ENCODE measurements at places on chromosomes 12 and 14.

GRCh38 chr14:70640938-70641547 is 673 bp upstream of the TTC9 start:
- DNase-seq = peak; percentile 32

DNA sequence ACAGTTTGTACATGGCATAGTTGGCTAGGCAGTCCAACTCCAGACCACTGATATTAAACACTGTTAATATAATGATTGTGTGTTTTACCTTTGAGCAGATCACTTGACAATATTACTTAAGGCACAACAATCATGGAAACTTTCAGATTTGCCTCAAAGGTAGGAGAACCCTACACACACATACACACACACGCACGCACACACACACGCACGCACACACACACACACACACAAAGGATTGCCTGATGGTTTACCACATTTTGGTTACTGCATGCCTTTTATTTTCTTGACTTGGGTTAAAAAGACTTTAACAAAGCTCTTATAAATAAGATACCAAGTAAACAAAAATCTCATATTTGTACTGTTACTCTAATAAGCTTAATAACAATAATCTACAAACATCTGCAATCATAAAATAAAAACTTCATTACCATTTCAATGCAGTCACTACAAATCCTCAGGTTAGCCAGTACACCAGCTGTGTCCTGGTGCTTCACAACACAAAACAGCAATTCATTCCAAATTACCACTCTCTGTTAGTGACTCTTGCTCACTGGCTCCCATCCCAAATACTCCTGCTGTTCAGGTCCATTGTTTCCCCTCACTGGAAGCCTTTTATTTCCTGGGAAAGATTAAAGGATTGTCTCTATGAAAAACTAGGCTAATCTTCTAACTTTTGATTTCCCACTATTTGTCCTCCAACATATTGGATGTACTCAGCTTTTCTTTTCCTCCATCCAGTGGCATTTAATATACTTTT is 175.2 kb upstream of the ATP2B1 start:
- DNase-seq = no peak

GRCh38 chr14:26213846-26214575 is 383.8 kb downstream of the NOVA1 start:
- no peak for DNase-seq

- no peak for DNase-seq
These were observed 4.7 kb downstream of the RPL36AL start for GRCh38 chr14:49615776-49616175.

DNA sequence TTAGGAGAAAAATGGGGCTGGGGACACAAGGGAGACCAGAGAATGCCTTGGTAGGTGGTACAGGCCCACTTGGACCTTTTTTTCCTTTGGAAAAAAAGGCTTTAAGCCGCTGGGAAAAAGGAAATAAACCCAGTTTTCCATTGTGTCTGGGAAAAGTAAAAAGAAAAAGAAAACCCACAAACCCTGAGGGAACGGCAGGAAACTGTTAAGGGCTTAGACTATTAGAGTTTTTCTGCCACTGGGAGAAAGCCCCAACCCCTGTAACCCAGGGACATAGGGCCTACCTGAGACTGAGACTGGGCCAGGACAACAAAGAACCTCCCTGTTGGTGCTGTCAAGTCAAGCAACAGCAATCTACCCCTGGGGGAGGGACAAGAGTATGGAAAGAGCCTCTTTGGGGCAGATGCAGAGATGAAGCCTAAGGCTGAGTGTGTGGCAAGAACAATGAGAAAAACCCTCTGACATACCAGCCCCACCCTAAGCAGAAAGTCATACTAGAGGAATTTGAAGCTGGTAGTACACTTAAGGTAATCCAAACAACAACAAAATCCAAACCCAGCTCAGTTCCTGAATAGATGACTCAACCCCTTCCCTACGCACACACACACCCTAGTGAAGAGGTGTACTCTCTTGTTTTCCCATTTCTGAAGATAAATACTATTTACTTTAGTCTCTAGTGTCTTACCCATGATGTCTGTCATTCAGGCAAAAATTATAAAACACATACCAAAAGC is 22.8 kb downstream of the ATF1 start:
- no peak for DNase-seq

- peak; percentile 72 for DNase-seq
These were observed at the start of gene ANKRD9 for GRCh38 chr14:102509746-102510615. ANKRD9 (minus strand) TSS chr14:102509776; CDS start chr14:102507889, 1,887 bp downstream.

GRCh38 chr12:73547421-73547820 is 990.2 kb upstream of the ATXN7L3B start:
- no peak for DNase-seq

DNA sequence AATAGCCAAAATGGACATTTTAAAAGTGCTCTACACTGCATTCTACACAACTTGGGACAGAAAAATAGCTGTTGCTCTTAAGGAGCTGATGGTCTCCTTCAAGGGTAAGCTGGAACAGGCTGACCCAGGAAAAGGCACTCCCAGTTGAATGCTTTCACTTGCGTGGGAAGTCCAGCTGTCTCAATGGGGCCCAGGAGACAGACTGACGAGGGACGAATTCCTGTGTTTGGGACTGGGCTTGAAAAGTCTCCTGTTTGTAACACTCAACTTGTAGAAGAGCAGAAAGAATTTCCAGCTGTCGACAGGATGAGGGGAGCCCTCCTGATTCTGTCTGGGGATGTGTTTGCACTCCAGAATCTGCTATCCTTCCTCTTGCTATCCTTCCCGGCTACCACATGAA is 180.8 kb downstream of the ZFP36L1 start:
- no peak for DNase-seq

GRCh38 chr12:5139751-5140150 is 96.1 kb downstream of the KCNA5 start:
- no peak for DNase-seq

- DNase-seq = no peak
These were observed 9.9 kb downstream of the SOCS2 start for GRCh38 chr12:93582351-93582750.

DNA sequence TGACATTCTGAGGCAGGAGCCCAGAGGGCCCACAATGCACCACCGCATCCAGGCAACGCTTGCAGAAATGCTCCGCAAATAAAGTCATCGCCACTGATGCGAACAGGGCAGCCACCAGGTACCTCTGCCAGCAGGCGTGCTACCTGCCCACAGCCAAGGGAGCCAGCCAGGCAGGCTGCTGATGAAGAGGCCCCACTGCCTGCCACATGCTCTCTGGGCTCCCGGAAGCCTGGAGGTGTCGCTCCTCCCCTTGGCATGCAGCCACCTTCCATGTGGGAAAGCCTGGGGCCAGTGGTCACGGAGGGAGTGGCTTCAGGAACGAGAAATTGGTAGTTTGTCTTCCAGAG is 14.7 kb downstream of the GPR132 start:
- no peak for DNase-seq

- no peak for DNase-seq
These were observed 2.3 kb downstream of the TULP3 start for GRCh38 chr12:2893007-2893406.

- no peak for DNase-seq
These were observed 8.7 kb downstream of the HDAC7 start for GRCh38 chr12:47811072-47811396.

- DNase-seq = no peak
These were observed 928 bp downstream of the TBX3 start for GRCh38 chr12:114682785-114683708.

DNA sequence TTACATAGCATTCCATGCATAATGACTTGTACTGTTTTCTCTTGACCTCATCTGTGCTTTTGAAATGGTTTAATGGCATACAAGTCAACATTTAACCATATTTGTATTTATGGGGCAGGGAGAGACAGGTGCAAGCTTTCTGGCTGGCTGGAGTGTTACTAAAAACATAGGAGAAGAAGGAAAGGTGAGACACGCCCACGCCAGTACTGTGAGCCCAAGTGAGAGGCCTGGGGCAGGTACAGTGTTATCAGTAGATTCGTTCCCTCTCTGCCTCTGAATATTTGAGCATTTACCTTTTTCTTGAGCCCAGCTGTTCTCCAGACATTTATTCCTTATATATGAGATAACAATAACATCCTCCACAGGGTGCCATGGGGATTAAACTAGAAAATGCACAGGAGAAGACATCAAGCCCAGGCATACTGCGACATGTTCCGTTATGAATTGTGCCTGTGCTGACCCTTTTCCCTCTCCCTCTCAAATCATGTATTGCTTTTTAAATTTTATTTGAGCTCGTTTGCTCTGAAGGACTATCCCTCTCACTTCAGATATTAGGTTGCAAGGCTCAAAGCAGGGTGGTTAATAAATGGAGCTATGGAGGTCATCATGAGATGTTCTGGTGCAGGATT is 34.6 kb upstream of the TUBA1C start:
- no peak for DNase-seq

GRCh38 chr12:83143950-83144349 is 457.2 kb downstream of the TMTC2 start:
- no peak for DNase-seq

GRCh38 chr14:26595926-26596542 is 1.8 kb downstream of the NOVA1 start:
- no peak for DNase-seq

DNA sequence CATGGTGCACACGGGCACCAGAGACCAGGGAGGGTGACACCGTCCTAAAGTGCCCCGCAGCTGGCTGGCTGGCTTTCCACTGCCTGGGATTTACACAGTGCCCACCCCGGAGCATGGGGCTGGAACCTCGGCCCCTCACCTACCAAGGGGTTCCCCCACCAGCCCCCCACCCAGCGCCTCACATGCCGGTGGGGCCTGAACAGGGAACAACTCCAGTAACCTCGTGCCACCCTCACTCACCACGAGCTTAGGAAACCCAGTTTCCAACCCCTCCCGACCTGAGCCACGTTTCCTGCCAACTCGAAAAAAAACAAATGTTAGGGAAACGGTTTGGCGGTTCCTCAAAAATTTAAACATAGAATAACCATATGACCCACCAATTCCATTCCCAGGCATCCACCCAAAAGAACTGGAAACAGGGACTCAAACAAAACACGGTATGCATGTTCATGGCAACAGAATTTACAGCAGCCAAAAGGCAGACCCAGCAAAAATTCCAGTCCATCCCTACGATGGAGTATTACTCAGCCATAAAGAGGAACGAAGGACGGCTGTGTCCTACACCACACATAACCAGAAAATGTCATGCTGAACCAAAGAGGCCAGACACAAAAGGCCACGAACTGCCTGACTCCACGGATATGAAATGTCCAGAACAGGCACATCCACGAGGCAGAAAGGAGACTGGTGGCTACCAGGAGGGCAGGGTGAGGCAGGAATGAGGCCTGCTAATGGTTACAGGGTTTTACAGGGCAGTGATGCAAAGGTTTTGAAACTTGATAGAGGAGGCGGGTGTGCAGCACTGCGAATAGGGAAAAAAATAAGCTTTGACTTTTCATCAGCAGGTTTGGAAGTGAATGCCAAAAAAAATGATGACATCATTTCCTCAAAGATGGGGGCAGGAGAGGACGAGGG is 68.9 kb downstream of the NCOR2 start:
- DNase-seq = no peak

DNA sequence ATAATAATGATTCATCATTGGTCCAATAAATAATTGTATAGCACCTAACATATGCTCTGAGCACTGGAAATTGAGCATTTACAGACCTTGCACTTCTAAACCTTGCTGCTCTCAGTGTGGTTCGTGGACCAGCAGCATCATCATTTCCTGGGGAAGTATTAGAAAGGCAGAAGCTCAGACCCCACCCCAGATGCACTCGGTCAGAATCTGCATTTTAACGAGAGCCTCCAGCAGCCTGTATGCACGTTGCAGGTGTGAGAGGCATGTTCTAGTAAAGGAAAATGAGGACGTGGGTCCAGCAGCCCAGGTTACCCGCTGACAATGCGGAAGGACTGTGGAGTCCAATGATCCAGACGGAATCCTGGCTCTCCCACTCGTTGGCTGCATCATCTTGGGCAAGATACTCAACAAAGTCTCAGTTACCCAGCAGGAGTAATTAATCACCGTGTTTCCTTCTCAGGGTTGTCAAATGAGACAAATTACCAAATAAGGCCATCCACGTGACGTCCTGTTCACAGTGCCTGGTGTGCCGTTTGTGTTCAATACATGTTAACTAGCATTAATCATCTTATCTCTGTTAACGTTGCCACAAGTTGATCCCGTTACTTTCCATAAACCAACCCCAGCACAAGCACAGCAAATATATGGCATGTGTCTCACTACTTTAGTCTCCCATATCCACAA is 49.2 kb upstream of the CCND2 start:
- DNase-seq = no peak

GRCh38 chr12:88691811-88692210 is 111.5 kb upstream of the KITLG start:
- DNase-seq = no peak

GRCh38 chr12:132474237-132474741 is 15.7 kb upstream of the FBRSL1 start:
- DNase-seq = no peak

- no peak for DNase-seq
These were observed 224.9 kb downstream of the FBXL14 start for GRCh38 chr12:1369460-1369859.

DNA sequence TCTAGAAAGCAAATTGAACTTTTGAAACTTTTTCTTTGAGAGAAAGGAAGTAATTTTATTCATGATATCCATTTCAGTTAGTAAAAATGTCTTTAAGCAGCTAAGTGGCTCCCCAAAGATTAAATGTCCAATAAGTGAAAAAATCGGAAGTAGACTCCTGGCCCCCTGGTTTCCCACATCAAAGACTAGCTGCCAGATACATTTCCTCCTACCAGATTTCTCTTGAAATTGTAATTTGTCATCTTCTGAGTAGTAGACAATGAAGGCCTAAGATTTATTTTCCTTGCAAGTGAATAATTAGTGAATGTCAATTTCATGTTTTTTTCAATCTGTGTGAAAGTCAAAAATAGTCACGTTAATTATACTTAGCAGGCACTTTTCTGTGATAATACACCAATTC is 321.9 kb downstream of the SYT1 start:
- no peak for DNase-seq

DNA sequence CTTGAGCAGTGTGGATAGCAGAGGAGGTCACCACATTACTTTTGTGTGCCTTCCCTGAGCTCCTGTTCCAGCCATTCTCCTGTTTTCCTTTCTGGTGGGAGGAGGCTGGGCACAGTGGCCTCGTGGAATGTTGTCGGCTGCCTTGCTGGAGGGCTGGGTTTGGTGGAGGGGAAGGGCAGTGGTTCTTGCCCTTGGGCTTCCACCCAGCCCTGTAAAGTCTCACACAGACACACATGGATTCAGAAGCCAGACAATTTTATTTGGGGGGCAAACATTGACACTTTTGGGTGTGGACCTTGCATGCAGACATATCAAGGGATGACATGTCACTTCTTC is 866 bp downstream of the NPFF start:
- DNase-seq = no peak

DNA sequence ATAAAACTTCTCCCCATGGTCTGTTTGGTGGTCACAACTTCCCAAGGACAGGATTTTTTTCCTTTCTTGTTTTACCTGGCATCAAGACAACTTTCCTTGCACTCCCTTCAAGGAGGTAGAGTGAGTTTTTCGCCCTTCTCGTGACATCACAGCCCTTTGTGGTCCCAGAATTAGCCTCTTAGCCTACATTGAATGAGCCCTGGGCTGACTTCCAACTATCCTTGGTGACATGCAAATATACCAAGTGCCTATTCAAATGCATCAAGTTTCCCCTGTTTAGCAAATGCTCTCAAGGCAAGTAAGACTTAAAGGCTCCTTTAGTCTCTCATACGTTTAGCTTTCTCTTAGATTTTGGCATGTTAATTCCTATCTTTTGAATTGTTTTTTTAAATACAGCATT is 36.6 kb downstream of the TC2N start:
- no peak for DNase-seq

Measured in stimulated activated CD4-positive, alpha-beta T cell treated with anti-CD3 and anti-CD28 coated beads, Interleukin-1b, Interleukin-23, amount 100 ng/mL, for 24 hours (primary cell).